ENCODE measurements at places on chromosomes 3 and 15.

- no peak for DNase-seq
Observed at GRCh38 chr15:40957581-40958051, 4.3 kb downstream of the CHAC1 start.

GRCh38 chr15:42024303-42024702, 3.5 kb upstream of the PLA2G4E start:
- no peak for DNase-seq

DNA sequence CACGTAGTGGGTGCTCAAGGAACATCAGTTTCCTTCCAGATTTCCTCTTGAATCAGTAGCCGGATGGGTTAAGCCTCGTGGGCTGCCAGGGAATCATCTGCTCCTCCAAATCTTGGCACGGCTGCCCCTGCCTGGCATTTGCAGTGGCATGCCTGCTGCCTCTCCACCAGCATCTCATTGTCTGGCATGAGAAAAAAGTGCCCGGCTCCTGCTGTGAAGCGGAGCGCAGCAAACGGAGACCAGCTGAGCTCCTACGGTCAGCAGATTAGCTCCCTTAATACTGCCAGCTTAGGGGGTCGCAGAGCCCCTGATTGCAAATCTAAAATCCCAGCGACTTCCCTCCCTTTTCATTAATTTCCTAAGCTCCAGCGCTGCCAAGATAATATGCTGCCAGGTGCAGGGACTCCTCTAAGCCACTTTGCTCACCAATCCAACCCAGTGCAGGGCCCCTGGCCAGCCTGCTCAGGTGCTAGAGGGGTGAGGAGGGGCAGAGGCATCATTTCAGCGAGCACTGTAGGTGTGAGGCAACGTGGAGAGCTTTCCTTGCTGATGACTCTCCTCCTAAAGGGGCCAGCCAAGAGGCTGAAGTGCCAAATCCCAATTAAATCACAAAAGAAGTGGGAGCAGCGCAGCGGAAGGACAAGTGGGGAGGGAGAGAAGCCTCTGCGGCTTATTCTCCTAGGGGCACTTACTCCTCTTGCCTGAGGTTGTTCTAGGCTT, 49.6 kb upstream of the ST8SIA2 start:
- no peak for DNase-seq

GRCh38 chr15:100713163-100713867, 110.9 kb downstream of the ASB7 start:
- DNase-seq, result no peak

GRCh38 chr3:34323517-34323916, 525.1 kb downstream of the PDCD6IP start:
- DNase-seq, result no peak

GRCh38 chr3:131802029-131802428, 232.8 kb downstream of the CPNE4 start:
- DNase-seq, result no peak

DNA sequence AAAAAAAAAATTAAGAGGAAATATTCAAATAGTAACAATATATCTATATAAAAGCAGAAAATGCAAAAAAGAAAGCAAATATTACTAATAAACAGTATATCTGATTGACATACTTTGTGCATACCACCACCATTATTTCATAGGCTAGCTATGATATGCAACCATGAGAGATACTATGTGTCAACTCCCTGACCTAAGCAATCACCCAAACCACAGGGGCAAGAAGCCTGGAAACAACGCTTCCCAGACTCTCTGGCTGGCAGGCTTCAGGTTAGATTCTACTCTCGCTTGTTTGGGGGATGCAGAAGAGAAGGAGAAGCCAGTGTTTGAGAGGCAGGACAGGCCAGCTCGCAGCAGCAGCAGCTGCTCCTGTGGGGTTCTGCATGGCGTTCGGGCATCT, 169.3 kb upstream of the TPM1 start:
- DNase-seq, result no peak

All from stimulated activated CD4-positive, alpha-beta T cell treated with anti-CD3 and anti-CD28 coated beads, TNF-alpha, amount 100 ng/mL, for 48 hours (primary cell).